Hepatocyte (in vitro differentiated cells): ENCODE measurements at places on chromosomes 12 and 14.

DNA sequence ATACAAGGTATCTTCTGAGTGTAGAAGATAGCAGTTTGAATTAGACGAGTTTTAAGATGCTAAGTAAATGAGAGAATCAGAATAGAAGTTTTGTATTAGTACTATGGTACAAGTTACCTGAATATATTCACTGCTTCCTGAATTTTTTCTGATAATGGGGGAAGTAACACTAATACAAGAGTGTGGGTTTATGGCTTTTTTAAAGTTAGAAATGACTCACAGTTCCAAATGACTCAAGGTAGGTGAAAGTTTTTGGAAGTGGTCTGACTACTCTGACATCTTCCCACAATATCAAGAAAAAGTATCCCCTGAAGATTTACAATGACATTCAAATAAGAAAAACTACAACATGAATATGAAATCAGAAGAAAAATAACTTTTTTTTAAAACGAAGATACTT, 123.7 kb upstream of the GARIN6 start:
- DNase-seq: no peak

GRCh38 chr12:116556964-116557698, 2.0 kb upstream of the MAP1LC3B2 start:
- no peak for DNase-seq

- no peak for DNase-seq
Observed at GRCh38 chr12:6031001-6031400, 85.9 kb upstream of the ANO2 start.

- no peak for DNase-seq
Observed at GRCh38 chr12:49364989-49365388, 2.3 kb upstream of the SPATS2 start.

GRCh38 chr12:108849660-108850059, 7.7 kb downstream of the SSH1 start:
- no peak for DNase-seq

DNA sequence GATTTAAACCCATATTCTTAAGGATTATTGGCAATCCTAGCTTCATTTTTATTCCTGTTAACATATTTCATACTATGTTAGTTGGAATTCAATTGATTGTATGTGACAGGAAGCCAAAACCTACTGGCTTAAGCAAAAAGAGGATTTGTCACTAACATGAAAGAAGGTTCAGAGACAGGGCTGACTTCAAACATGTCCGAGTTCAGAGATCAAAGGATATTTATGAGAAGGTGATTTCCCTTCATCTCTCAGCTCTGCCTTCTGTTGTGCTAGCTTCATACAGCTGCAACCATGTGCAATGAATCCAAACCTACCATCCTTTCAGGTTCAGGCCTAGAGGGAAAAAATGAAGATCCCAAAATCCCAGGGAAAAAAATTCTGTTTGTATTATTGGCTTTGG, 349.7 kb downstream of the ATP23 start:
- DNase-seq: no peak

GRCh38 chr12:84186433-84186832, 726.2 kb downstream of the SLC6A15 start:
- DNase-seq: no peak

- no peak for DNase-seq
Observed at GRCh38 chr14:21874167-21874566, 200.5 kb upstream of the OR4E1 start.

- DNase-seq: no peak
Observed at GRCh38 chr12:19245106-19245505, 115.6 kb downstream of the PLEKHA5 start.

DNA sequence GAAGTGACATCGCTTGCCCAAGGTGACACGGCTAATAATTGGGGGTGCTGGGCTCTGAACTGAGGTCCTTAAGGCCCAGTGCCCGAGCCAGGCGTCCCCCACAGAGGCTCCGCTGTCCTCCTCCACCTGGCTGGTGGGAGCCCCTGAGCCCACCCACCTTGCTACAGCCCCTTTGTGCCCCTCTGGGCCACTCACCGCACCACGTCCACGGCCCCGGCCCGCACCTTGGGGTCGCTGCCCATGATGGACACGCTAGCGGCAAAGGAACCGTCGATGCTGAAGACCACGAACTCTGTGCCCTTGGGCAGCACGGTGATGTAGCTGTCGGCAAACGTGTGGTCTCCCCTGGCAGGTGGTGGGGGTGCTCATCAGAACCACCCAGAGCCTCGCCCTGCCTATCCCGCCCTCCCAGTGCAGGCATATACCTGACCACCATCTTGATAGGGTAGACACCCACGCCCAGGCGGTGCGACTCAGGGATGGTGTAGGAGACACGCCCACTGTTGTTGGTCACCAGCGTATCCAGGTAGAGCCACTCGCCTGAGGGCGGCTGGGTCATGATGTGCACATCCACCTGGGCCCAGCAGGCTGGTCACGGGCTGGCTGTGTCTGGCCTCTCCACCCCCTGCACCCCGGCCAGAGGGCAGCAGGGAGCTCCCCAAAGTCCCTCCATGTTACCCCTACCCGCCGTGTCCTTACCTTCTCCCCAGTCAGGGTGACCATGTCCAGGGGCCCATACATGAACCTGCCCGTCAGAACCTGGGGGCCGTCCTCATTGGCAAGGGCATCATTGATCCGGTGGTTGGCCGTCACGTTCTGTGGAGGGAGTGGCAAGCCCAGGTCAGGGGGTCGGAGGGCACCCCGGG, 6.8 kb downstream of the ARL6IP4 start:
- no peak for DNase-seq

- no peak for DNase-seq
Observed at GRCh38 chr14:57495416-57495815, 1.8 kb upstream of the CCDC198 start.

DNA sequence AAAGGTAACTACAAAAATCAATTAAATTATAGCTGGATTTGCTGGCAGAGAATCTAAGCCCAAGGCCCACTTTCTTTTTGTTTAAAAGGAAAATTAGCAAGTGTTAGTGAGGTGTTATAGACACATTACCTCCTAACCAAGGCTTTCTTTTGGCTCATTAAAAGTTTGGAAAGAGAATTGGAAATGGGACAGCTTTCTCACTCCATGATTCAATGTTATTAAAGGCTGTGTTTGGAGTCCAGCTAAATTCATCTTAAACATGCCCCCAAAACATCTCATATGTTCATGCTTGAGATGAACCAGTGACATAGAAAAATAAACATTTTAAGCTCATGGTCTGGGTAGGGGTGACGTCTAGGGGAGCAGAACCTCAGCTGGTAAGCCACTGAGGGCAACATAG, 13.4 kb upstream of the PGF start:
- no peak for DNase-seq

DNA sequence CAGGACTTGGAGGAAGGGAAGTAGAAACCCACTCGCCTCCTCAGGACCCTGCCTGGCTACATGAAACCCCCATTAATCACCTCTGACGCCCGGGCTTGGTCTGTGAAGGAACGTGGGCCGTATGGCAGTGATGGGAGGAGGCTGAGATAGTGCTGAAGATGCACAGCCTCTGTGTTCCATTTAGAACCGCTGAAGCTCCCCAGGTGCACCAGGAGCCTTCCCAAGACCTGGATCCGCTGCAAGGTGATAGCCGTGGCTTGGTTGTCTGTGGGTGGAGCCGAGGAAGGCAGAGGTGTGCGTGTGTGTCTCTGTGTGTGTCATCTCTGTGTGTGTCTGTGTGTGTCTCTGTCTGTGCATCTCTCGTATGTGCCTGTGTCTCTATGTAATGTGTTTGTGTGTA, 293.1 kb downstream of the CACNA1C start:
- DNase-seq: no peak

DNA sequence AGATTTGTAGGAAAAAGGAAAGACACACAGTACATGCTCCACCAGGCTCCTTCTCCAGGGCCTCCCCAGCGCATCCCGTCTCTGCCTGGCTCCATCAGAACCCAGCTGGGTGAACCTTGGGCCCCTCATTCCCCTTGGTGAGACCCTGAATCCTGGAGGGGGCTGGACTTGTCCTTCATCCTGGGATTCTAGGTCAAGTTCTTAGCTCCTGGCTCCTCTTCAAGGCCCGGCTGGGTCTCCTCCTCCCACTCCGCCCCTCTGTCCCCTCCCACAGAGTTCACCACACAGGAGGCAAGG, 49.2 kb downstream of the PSMA6 start:
- DNase-seq: no peak

- no peak for DNase-seq
Observed at GRCh38 chr12:77830583-77831351, at the start of gene NAV3. NAV3 (plus strand) TSS chr12:77830894; CDS start chr12:77831462, 568 bp downstream.

GRCh38 chr14:80868260-80868659, 73.3 kb downstream of the CEP128 start:
- DNase-seq: no peak

DNA sequence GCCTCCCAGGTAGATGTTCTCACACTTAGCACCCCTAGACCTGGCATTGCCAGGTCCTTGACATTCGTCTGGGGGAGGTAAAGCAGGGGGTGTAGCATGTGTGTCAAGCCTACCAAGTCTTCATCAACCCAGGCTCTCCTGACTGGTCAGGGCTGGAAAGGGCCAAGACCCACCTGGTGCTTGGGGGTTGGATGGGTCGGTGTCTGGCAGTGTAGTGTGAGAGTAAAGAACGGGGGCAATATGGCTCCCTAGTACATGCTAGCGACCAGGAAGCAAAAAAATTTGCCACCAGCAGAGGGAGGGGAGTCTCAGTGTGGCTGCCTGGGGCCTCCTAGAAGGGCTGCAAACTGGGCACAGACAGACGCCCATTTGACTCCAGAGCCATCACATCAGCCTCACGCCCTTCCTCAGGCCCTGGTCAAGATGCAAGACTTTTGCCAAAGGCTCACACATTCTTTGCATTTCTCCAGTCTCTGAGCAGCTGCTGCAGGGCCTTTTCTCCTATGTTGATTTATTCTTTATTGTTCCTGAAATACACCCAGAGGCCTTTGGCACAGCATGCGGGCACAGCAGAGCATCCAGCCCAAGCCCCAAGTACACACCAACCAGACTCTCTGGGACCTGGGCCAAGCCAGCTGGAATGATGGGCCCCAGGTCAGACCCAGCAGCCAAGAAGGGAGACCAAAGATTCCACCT, 38.3 kb upstream of the PNMA1 start:
- no peak for DNase-seq

- peak; percentile 54 for DNase-seq
Observed at GRCh38 chr12:120367233-120367923, 1.6 kb downstream of the MSI1 start.

GRCh38 chr14:50059763-50060616, 56.4 kb downstream of the VCPKMT start:
- no peak for DNase-seq

DNA sequence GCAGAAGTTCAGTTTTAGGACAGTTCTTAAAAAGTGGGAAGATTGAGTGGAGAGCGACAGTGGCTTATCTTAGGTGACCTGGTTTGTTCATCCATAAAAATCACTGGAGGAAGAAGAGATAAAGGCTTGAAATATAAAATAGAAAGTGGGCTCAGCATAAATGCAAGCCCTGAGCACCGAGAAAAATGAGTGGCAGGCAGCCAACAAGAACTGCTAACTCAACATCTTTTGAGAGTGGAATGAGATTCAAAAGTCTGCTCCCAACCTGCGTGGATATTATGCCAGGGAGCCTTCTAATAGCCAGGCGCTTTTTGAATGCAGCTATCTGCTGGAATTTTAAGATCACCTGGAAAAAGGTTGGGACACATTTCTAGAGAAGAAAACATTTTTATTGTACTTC, 666.5 kb downstream of the FLRT2 start:
- DNase-seq: peak; percentile 9

DNA sequence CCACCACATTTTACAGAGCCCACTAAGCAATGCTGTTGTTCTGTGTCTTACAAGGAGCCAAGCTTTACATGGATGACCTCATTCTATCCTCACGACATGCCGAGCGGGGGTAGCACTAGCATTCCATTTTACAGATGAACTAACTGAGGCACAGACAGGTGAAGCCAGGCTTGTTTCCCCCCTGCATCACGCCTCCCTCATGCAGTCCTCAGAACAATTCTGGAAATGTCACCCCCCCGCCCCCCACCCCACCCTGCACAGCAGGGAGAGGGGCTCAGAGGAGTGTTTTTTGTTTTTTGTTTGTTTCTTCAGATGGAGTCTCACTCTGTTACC, 1.5 kb downstream of the SLC8B1 start:
- DNase-seq: no peak

GRCh38 chr14:31705731-31706130, 144.5 kb downstream of the NUBPL start:
- DNase-seq: no peak

- no peak for DNase-seq
Observed at GRCh38 chr12:53184828-53185227, 4.1 kb upstream of the CSAD start.

- peak; percentile 65 for DNase-seq
Observed at GRCh38 chr14:72291908-72292688, 359.9 kb downstream of the RGS6 start.

DNA sequence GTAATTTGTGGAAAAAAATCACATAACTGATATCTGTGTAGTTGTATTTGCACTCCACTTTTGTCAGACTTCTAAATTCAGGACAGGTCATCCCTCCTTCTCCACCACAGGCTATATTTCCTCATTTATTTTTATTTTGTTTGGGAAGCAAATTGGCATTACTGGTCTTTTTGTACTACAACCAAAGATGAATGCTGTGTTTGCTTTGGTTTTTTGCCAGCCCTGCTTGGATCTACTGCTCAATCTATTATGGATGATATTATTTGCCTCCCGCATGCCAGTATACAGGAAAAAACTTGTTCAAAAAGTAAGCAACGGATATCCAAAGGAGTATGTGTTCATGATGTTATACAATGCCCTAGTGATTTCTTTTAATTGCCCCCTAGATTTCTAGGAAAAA, 948.8 kb downstream of the TRHDE start:
- DNase-seq: no peak

- no peak for DNase-seq
Observed at GRCh38 chr14:28468191-28469151, 298.1 kb upstream of the FOXG1 start.

GRCh38 chr12:69343357-69343756, 4.8 kb upstream of the LYZ start:
- DNase-seq: no peak
